Posterior cingulate gyrus (tissue), 11 donors: ENCODE measurements at places on chromosomes 3 and 15.

DNA sequence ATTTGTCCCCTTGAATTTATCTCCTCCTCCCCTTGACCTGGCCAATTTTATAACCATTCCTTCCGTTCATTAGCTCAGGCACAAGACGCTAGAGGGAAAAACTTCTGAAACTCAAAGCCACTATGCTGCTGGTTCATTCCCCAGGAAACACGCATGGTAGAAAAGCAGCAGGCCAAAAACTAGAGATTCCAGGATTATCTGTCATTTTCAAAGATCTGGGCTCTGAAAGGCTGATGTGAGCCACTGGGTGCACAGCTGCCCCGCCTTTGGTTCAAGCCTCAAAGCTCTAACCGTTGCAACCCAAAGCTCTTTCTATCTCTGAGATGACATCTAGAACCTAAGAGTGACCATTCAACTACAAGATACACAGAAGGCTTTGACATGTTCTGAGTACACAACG lies 6.1 kb downstream of the ANP32A start:
- DNase-seq: no peak

DNA sequence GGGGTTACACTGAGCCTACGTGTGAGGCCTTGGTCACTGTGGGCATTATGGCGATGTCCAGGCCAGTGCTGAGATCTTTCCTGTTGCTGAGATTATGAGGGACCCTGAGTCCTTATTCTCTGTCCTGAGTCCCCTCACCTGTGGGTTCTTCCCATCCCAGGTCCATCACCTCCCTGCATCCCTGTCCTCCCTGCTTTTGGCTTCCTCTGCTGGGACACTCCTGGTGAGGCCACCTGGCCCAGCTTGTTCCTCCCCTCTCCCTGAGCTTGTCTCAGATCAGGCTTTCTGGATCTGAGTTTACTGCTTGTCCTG lies 36.1 kb downstream of the AMOTL2 start:
- no peak for DNase-seq

DNA sequence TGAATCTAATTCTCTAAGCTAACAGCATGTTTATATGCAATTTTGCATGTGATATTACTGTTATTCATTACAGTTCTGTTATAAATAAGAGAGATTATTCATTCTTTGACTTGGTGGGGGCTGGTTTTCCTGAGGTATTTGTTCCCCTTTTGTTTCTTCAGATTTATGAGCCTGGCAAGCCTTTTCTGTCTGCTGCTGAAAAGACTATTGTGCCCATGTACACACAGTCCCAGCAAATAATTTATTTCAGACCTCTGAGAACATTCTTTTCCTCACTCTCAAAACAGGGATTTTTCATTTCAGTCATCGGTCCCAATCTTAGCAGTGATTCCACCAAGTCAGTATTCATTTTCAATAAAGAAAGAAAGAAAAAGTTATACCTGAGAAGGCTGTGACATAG lies 716.8 kb downstream of the NSUN3 start:
- DNase-seq: no peak

- DNase-seq: no peak
Observed at GRCh38 chr3:127867986-127868385, 45.7 kb upstream of the MGLL start.

DNA sequence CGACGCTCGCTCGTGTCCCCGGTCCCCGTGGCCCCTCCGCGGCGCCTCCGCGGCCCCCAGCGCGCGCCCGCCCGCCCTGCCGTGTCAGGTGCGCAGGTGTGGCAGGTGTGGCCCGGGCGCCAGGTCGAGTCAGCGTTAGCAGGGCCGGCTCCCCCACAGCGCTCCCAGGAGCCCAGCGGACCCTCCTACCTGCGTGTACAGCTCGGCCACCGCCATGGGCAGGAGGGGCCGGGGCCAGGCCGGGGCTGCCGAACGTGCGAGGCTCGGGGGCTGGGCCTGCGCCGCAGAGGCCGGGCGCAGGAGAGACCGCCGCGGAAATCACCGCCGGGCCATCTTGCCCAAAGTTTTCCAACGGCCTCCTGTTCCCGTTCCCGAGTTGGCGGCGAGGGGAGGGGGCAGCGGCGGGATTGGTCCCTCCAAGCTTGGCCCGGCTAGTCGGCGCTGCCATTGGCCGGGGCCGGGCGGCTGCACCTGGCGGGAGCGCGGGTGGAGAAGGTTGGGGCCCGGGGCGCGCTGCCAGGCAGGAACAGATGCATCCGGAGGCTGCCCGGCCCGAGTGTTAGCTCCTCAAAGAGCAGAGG lies at the start of gene MYO5C:
MYO5C (minus strand) TSS at position 384 of the 581 bp plus-strand sequence; CDS start at position 216, 168 bp downstream.
- DNase-seq: peak; percentile 41

- no peak for DNase-seq
Observed at GRCh38 chr15:77839456-77839855, 206.7 kb upstream of the LINGO1 start.

GRCh38 chr3:153069598-153070510 lies 92.2 kb upstream of the RAP2B start:
- no peak for DNase-seq

DNA sequence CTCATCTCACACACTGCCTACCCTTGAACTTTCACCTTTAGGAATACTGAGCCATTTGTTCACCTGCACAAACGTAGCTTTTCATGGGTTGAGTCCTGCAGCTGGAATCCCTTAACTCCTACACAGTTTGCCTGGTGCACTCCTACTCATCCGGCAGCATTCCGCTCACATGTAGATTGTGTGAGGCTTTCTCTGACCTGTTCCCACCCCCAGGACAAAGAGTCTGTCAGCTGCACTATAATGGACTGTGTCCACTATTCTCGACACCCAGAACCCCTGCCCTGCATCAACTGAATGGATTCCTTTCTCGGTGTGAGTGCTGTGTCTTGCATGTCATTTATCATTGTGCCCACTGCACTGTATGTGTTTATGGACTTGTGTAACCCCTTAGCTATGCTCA lies 54.9 kb downstream of the EPHB3 start:
- DNase-seq: no peak

GRCh38 chr15:70101459-70102113 lies 3.9 kb upstream of the TLE3 start:
- DNase-seq: no peak

DNA sequence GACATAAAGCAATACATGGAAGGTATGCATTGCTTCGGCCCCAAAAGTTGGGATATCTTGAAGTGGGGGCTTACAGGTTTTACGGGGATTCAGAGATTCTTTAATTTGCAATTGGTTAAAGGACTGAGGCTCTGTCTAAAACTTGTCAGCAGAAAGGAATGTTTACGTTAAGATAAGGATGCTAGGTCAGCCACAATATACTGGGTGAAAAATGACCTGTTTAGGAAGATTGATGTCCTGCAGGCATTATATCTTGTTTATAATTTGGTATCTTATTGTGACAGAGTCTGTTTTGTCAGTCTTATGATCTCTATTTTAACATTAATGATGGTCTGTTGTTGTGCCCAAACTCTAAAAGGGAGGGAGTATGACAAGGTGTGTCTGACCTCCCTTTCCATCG lies 15.3 kb upstream of the CCNDBP1 start:
- no peak for DNase-seq

GRCh38 chr3:155972885-155973584 lies 102.6 kb downstream of the GMPS start:
- DNase-seq: no peak

DNA sequence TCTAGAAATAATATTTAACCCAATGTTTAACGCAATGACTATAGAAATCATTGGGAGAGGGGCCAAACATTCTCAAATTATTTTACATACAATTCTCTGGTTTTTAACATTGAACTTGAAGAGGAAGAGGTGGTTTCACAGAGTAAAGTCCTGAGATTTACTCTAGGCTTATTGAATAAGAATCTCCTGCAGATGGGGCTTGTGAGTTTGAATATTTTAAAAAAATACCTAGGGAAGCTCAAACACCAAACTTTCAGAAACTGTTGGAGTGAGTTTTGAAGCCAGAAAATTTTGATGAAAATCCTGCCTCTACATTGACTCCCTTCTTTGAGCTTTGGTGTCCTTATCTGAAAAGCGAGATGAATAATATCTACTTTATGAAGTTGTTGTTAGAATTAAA lies 906.6 kb downstream of the TUSC7 start:
- no peak for DNase-seq

GRCh38 chr3:42668793-42669217 lies 15.3 kb downstream of the ZBTB47 start:
- no peak for DNase-seq

- no peak for DNase-seq
Observed at GRCh38 chr3:136750209-136750896, 1.8 kb downstream of the STAG1 start.

GRCh38 chr3:57030721-57031120 lies 29.7 kb upstream of the SPATA12 start:
- DNase-seq: no peak

GRCh38 chr3:171133337-171133736 lies 106.8 kb upstream of the SLC2A2 start:
- DNase-seq: no peak

DNA sequence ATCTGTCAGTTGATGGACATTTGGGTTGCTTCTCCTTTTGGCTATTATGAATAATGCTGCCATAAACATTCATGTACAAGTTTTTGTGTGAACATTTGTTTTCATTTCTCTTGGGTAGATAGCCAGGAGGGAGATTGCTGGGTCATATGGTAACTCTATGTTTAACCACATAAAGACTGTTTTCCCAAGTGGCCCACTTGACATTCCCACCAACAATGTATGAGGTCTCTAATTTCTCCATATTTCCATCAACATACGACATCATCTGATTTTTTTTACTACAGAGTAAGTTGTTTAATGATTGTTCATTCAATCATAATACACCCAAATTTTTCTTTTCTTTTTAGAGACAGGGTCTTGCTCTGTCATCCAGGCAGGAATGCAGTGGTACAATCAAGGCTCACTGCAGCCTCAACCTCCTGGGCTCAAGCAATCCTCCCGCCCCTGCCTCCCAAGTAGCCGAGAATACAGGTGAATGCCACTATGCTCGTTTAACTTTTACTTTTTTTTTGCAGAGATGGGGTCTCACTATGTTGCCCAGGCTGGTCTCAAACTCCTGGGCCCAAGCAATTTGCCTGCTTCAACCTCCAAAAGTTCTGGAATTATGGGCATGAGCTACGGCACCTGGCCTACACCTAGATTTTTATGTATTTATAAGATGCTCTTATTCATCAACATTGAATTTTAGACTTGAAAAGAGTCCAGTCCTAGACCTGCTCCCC lies 6.8 kb downstream of the IP6K1 start:
- no peak for DNase-seq

- no peak for DNase-seq
Observed at GRCh38 chr15:100353449-100353848, 11.7 kb upstream of the ADAMTS17 start.

DNA sequence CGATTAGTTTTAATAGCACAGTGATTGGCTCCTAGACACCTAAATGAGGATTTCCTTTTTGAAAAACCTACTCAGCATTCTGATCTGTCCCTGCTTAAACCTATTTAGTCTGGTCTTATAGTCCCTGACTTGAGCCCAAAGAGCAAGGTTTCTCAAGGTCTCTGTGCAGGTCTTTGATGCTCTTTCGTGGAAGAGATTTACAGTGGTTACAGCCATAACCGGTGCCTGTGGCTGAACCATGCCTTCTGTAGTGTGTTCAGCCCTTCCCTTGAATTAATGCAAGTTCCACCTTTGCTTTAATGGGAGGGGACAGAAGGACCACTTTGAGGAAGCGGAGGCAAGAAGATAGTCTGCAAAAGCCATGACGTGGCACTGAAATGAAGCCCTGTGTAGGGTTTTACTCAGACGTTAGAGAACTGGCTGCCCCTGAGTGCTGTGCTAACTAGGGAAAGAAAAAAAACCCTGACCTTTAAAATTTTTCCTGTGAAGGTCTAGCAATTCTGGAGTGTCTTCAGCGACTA lies 43.0 kb downstream of the ZBTB38 start:
- no peak for DNase-seq

GRCh38 chr3:155325263-155325835 lies 31.9 kb upstream of the STRIT1 start:
- DNase-seq: no peak

GRCh38 chr3:27147215-27147614 lies 222.0 kb downstream of the NEK10 start:
- no peak for DNase-seq

GRCh38 chr15:67747921-67748320 lies 77.4 kb upstream of the SKOR1 start:
- DNase-seq: no peak

DNA sequence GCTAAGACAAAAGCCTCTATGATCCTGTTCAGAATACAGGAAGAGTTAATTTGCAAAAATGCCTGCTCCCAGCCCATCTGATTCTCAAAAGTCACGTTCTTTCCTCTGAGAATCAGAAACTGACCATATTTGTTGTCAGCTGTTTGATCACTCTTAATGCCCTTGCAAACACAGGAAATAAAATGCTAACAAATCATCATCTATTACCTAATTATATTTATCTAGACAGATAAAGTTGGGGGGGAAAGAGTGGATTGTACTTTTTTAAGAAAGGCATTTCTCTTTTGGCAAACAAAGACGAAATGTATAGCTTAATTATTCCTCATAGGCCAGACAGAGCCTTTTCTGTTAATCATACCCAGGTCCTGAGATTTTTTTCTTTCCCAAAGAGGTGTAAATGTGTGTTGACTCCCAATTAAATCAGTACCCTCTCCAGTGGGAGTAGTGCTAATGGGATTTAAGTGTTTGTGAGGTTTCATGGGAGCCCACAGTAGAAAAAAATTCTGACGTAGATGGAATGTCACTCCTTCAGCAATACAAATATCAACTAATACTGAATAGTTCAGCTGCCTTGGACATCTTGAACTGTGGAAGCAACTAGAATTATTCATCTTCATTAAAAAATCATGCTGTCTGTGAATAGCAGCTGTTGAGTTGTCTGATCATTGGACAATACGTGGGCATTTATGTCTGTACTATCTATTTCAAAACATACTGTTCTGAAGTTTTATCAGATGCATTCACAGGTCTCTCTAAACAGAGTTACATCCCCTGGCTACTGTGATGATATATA lies 22.5 kb upstream of the BNIP2 start:
- no peak for DNase-seq

- DNase-seq: no peak
Observed at GRCh38 chr3:37997342-37997741, 6.8 kb downstream of the VILL start.

GRCh38 chr15:82397817-82398216 lies 31.8 kb upstream of the GOLGA6L9 start:
- DNase-seq: no peak

DNA sequence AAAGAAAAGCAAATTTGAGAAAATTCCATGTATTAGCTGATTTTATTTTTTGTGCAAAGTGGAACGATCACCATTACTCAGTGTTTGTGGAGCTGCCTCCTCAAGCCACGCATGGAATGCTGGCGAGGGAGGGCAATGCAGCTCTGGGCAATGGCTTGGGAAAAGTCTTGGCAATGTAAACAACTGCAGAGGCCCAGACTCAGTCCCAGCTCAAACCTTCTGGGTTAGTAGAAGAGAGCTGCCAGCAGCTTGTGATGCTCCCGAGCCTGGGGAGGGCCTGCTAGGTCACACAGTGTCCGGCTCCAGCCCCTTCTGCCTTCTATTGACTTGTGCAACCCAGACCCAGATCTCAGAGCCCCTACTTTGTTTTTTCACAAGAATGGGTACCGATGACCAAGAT lies 4.3 kb downstream of the EPHB1 start:
- DNase-seq: no peak

DNA sequence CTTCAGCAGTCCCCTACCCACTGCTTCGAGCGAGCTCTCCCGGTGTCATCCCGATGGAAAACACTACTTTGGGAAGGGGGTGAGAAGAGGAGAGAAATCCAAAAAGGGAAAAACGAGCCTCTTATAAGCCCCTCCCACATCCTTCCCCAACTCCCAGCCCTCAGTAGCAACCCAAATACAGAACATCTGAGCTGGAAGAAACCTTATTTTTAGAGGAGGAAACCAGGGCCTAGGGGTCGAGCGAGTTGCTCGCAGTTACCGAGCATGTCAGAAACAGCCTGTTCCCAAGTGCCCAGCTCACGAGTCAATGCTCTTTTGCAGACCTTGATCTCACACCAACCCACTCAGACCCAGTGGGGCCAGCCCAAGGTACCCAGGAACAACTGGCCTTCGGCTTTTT lies 14.2 kb downstream of the RBPMS2 start:
- DNase-seq: no peak
